ENCODE measurements at places on chromosomes 12 and 14.

DNA sequence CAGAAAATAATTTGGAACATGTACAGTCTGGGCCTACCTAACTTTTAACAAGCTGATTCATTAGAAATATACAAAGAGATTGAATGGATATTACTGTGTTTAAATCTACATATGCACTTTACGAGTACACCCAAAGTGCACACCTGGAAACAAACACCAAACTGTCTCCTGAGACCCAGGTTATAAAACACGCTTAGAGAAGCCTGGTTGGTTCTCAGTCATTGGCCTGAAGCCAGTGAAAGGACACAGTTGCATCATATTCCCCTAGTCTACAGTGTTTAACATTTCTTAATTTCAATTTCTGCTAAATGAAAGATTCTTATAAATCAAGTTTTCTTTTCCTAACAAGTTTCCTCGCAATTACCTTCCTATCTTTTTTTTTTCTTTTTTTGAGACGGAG lies 209.5 kb downstream of the FBXL14 start:
- DNase-seq = no peak

DNA sequence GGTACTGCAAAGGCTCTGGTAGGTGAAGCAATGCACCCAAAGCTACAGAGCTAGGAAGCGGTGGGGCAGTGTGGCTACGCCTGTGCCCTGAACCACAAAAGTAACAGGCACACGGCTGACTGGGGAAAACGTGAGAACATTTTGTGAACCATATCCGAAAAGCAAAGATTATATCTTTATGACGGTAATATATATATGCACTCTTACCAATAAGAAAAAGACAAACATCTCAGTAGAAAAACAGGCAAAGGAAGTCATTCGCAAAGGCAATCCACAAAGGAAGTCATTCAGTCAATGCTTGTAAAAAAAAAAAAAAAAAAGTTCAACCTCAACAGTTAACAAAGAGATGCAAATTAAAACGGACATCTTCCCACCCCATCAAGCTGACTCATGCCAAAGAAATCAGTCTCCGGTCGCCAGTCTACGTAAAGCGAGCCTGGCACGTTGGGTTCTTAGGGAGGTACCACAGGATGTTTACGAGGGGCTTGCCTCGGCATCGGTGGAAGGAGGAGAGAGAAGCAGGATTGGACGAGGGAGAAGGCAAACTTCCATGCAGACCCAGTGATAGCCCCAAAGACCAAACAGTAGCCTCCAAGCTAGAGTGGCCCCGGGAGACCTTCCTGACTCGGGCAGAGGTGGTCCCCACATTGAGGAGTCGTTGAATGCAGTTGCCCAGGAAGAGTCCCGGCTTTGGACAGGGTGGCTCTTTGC lies 39.4 kb upstream of the PPP2R5C start:
- DNase-seq = peak; percentile 76

GRCh38 chr14:93566065-93566693 lies 135.4 kb downstream of the UNC79 start:
- DNase-seq = no peak

- DNase-seq = no peak
These were observed 164.6 kb downstream of the PPM1H start for GRCh38 chr12:62770381-62770780.

GRCh38 chr12:38662829-38663228 lies 242.6 kb downstream of the CPNE8 start:
- no peak for DNase-seq

Data from BJ (cell line).